Stimulated activated CD4-positive, alpha-beta T cell treated with anti-CD3 and anti-CD28 coated beads, TNF-alpha, amount 100 ng/mL, for 4 hours (primary cell): ENCODE measurements at places on chromosomes 3 and 15.

DNA sequence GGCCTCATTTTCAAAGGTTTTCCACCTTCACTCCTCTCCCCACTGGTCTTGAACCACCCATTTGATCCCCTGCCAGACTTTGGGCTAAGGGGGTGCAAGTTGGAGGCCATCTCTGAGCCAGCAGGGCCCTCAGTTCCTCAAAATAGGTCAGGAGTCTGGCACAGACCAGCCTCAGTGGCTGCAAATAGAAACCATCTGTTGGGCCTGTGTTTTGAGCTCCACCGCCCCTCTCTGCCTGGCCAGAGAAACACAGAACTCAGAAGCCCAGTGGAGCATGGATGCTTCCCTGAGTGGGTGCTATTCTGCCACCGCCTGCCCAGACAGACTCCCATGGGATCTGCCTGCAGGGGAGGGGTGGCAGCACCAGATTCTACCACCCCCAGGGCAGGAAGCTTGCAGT is 56.3 kb downstream of the CORO2B start:
- no peak for DNase-seq

DNA sequence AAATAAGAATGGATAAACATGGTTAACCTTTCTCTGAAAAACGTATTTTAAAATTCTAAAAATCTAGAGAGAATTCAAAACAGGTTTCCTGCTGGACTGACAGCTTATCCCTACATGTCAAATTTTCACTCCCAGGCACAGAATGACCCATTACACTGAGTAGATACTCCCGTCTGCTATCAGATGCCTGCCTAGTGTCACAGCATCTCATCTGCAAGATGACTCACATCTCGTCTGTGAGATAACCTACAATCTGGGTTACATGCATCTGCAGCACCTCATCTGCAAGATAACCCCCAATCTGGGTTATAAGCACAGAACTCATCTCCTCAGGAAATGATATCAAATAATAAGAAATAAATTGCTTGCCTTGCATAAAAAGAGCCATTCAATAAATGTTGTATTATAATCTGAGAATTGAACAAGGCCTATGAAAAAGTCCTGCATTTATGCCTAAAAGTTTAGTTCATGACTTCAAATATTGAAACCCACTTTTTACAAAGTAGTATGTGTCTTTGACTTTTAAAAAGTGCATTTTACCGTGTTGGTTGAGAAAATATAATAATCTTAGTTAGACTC is 188.3 kb upstream of the THBS1 start:
- DNase-seq = no peak

DNA sequence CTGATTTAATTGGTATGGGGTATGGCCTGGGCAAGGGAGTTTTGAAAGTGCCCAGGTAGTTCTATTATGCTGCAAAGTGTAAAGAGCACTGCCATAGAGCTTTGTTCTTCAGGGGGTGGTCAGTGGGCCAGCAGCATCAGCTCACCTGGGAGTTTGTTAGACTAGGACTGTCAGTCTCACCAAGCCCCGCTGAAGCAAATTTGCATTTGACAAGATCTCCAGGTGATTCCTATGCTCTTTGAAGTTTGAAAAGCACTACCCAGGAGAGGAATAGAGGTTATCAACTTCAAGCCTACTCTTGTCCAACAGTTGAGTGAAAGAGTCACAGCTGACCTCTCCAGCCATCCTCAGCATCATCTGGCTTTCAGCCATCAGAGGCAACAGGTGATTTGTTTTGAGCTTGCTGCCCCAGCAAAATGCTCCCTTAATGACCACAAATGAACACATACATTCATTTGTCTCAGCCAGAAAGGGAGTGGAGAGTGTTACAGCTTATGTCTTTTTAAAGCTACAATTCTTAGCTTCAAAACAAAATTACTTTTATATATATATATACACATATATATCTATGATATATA is 8.0 kb downstream of the ZSCAN2 start:
- no peak for DNase-seq

GRCh38 chr3:10164546-10165393 is at the start of gene IRAK2:
Gene IRAK2, plus strand, starts transcription at chr3:10164919. Its CDS starts 36 bp downstream, at chr3:10164955.
- peak; percentile 22 for DNase-seq

GRCh38 chr3:129663930-129664646 is 57.6 kb upstream of the PLXND1 start:
- no peak for DNase-seq

DNA sequence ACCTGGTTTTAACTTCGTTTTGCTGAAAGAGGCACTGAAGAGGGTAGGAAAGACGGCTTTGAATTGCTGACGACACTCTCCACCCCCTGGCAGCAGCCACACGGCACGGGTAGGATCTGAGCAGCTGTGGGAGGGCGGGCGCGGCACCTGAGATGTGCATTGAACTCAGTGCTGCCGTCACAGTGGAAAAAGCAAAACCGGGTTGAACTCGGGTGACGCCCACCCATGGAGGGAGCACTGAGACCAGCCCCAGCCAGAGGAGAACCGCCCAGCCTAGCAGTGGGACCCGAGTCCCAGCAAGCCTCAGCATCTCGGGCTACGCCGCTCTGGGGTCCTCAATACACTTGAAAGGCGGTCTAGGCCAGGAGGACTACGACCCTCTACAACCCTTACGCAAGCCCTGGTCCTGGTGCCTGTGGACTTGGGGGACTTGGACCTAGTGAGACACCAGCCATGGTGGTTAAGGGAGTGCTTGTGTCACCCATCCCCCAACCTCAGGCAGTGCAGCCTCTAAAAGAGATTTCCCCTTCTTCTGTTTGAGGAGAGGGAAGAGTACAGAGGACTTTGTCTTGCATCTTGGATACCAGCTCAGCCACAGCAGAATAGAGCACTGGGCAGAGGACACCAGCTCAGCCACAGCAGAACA is 50.0 kb upstream of the RPL35A start:
- no peak for DNase-seq

GRCh38 chr3:195240939-195241338 is 30.0 kb downstream of the XXYLT1 start:
- DNase-seq = no peak

DNA sequence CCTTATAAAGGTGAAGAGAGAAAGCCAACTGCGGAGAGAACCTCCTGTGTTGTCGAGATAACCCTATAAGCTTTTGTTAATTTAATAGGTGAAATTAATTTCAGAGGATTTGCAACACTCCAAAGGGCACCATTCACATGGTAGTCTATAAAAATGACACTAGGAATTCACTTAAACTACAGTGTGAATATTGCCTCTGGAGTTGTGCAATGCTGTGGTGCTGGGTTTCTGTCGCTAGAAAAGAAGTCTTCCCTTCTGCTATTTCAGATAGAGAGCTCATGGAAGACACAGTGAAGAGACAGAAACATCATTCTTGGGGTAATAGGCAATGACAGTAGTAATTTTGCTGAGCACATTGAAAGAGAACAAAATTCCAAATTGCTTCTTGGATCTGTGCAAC is 28.8 kb upstream of the PROK2 start:
- DNase-seq = no peak

DNA sequence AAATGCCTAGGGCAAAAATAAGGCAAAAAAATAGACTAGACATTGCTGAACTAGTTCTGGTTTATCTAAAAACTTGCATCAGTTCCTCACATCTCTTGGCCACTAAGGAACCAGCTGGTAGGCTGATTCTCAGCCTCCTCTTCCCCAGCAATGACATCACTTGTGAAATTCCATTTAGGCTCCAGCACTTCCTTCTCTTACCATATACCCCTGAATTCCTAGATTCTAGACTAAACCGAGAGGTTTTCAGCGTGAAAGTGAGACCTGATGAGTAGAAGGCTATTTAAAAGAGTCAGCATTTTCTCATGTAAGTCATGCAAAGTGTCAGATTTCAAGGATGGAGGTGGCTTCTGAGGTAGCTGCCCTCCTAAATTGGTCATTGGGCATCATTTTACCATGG is 247.1 kb upstream of the CDIN1 start:
- DNase-seq = no peak

- no peak for DNase-seq
Measured at GRCh38 chr3:133540896-133541674, 32.4 kb upstream of the CDV3 start.

DNA sequence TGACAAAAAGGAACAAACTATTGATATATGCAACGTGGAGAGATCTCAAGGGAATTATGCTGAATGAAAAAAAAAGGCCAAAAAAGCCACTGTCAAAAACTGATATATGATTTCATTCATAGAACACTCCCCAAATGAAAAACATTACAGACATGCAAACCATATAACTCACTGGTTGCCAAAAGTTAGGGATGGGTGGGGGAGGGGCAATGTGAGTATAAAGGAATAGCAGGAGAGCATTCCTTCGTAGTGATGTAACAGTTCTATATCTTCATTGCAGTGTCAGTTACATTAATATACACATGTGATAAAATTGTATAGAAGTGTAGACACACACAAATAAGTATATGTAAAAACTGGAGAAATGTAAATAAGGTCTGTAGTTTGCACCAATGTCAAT is 12.2 kb downstream of the GBE1 start:
- no peak for DNase-seq

- DNase-seq = no peak
Measured at GRCh38 chr3:187565701-187566100, 104.5 kb downstream of the SST start.

- no peak for DNase-seq
Measured at GRCh38 chr3:8625991-8626390, 18.6 kb downstream of the SSUH2 start.

DNA sequence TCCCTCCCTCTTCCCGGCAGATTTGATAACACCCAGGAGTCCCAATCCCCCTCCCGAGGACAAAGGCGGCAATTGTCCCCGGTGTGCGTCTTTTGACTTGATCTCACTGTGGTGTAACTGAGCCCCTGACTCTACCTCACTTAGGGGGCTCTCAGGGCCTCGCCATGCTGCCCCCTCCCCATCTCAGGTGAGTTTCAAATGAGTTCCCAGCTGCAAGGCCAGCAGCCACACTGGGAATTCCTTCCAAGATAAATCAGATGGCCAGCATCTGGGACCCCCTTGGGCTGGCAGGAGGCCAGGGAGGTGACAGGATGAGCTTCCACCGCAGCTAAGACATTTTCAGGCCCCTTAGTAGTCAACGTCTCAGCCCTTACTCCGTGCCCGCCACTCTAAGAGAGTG is 35.0 kb downstream of the WNT7A start:
- DNase-seq = no peak

GRCh38 chr3:13466781-13467180 is 13.3 kb upstream of the HDAC11 start:
- no peak for DNase-seq

GRCh38 chr3:8972639-8973038 is 9.4 kb upstream of the RAD18 start:
- no peak for DNase-seq

DNA sequence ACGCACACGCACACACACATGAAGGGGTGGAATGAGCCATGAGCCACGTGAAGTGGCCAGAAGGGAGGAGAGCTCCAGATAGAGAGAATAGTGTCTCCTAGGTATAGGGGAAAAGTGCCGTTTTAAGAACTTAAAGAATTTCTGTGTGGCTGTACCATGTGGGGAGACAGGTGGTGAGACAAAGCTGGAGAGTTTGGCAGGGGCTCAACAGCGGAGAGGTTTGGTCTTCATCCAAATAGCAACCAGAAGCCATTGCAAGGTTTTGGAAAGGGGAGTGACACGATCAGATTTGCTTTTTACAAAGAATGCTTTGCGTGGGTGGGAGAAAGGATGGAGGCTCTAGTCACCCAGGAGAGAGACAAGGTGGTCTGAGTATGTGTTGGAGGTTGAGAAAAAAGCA is 146.0 kb downstream of the IL20RB start:
- DNase-seq = no peak

DNA sequence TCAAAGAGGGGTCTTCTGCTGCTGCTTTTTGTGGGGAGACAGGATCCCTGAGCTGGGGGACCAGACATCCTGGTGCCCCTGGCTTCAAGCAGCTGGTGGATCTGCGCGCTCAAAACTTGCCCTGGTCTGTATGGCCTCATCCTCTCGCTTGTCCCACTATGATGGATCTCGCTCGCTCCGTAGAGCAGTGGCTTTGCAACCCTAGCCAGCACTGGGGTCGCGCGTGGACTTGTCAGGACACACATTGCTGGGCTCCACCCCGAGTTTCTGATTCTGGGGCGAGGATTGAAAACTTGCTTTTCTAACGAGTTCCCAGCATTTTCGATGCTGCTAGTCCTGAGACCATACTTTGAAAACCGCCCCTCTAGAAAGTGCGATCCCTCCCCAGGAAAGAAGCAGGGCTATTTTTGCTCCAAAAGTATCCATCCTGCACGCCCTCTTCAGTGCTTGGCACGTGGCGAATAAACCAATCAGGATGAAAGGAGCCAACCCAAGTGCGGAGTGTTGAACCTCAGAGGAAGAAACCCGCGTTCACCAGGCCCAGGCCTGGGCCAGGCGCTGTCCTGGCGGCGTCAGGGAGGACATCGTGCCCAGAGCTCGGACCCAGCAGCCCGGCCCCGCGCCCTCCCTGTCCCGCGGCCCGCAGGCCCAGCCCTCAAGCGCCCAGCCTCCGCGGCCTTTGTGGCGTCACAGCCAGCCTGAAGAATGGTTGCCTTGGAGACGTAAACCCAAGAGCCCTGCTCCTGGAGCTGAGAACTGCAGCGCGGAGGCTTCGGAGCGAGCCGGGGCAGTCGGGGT is at the start of gene CFAP100:
Gene CFAP100, plus strand, starts transcription at position 731 of the 798 bp plus-strand sequence. CDS start 1,092 bp downstream, outside the sequence.
- DNase-seq = no peak

- no peak for DNase-seq
Measured at GRCh38 chr15:52102463-52102862, 10.1 kb downstream of the BCL2L10 start.

GRCh38 chr3:101849714-101850245 is 466 bp downstream of the NFKBIZ start:
- DNase-seq = peak; percentile 24

- no peak for DNase-seq
Measured at GRCh38 chr3:116084999-116085791, 360.1 kb downstream of the LSAMP start.

DNA sequence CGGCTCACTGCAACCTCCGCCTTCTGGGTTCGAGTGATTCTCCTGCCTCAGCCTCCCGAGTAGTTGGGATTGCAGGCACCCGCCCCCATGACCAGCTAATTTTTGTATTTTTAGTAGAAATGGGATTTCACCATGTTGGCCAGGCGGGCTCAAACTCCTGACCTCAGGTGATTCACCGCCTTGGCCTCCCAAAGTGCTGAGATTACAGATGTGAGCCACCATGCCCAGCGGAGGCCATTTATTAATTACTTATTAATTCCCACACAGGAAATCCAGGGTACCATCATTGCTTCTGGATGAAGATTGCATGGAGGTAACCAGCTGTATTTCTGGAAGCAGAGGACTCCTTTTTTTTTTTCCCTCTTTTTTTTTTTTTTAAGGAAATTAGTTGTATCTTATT is 37.8 kb downstream of the MAP4 start:
- no peak for DNase-seq
